ENCODE measurements at places on chromosomes 6 and 20. TPM values are rescaled to one million over a fixed set of nuclear protein-coding genes. Genes with fewer than 3 reads are reported as not detected.
A peak's percentile ranks its signal among the peaks of the same experiment; 100 is the strongest.

The CTAGE9 gene
- not detected for total RNA-seq

GRCh38 chr6:89146718-89147700, 1.2 kb downstream of the PM20D2 start:
- peak; percentile 28 for DNase-seq

DNA sequence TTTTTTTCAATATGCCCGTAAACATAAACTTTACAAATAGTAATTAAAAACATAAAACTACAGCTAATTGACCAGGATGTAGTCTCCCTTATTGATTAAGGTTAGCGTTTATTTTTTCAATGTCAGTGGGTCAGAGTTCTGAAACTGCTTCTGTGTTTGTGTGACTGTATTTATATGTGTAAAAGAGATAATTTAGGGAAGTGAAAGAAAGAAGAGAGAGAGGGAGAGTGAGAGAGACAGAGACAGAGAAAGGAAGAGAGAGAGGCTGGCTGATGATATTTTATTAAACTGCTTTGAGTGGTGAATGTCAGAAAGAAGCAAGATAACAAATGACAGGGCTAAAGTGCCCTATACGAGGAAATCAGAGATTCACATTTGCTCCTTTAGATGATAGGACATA, 266.1 kb upstream of the PTCHD4 start:
- no peak for DNase-seq

- no peak for DNase-seq
These were observed 30.8 kb downstream of the GSTA4 start for GRCh38 chr6:52964318-52964717.

The KIAA0408 gene
- 5.9 TPM for total RNA-seq

All from Daoy (cell line).